ENCODE measurements at places on chromosomes 7 and 10. TPM values are rescaled to one million over a fixed set of nuclear protein-coding genes. Genes with fewer than 3 reads are reported as not detected.

Gene DOCK1
- total RNA-seq: 45.4 TPM

Gene NXPH1
- total RNA-seq: not detected

Gene RPA3
- total RNA-seq: 45.6 TPM

Gene CPA2
- not detected for total RNA-seq

Gene FAM25G
- not detected for total RNA-seq

Gene SFTPA1
- total RNA-seq: not detected

Gene HSPA12A
- 36.0 TPM for total RNA-seq

Gene ADAM12
- total RNA-seq: 28.4 TPM

Gene DDC
- total RNA-seq: not detected

Gene ZNF503
- total RNA-seq: 14.0 TPM

Gene SPDYE16
- not detected for total RNA-seq

Gene NME8
- total RNA-seq: not detected

Gene KIAA1549
- total RNA-seq: 1.7 TPM

Gene ZNF282
- total RNA-seq: 22.2 TPM

Gene ZNF804B
- not detected for total RNA-seq

Gene UTF1
- not detected for total RNA-seq

Gene GOLGA7B
- total RNA-seq: 6.9 TPM

Gene SPDYE9
- total RNA-seq: not detected

Gene PHKG1
- 0.15 TPM for total RNA-seq

Gene OR2A2
- not detected for total RNA-seq

Gene ADRA2A
- not detected for total RNA-seq

Gene POU6F2
- not detected for total RNA-seq

Gene TDRD1
- total RNA-seq: 3.3 TPM

Gene NAT16
- total RNA-seq: not detected

Gene CALHM2
- 12.0 TPM for total RNA-seq

Gene COL1A2
- 77.1 TPM for total RNA-seq

Gene VIPR2
- total RNA-seq: not detected

Gene SLC26A4
- total RNA-seq: 0.33 TPM

Gene PIP4K2A
- total RNA-seq: 91.6 TPM

Gene GNAT3
- total RNA-seq: not detected

Gene PPP1R3A
- not detected for total RNA-seq

Gene GCK
- total RNA-seq: 0.73 TPM

Gene ATP6V0A4
- total RNA-seq: 21.8 TPM

Gene MAD1L1
- 190 TPM for total RNA-seq

Gene CPSF4
- 28.3 TPM for total RNA-seq

Gene GSTO2
- total RNA-seq: 2.5 TPM

Gene FFAR4
- not detected for total RNA-seq

Gene SAP25
- not detected for total RNA-seq

Gene GJD4
- not detected for total RNA-seq

Gene ANKRD1
- total RNA-seq: 0.36 TPM

Gene CPED1
- 0.15 TPM for total RNA-seq

Gene AMZ1
- total RNA-seq: 1.00 TPM

Gene GPR85
- total RNA-seq: 7.0 TPM

Gene LIPJ
- under 0.01 TPM for total RNA-seq

Gene CYP3A7
- total RNA-seq: not detected

Gene TMEM229A
- not detected for total RNA-seq

Gene DYNC1I1
- 1.2 TPM for total RNA-seq
